ENCODE measurements at places on chromosomes 6 and 20. TPM values are rescaled to one million over a fixed set of nuclear protein-coding genes. Genes with fewer than 3 reads are reported as not detected.

DNA sequence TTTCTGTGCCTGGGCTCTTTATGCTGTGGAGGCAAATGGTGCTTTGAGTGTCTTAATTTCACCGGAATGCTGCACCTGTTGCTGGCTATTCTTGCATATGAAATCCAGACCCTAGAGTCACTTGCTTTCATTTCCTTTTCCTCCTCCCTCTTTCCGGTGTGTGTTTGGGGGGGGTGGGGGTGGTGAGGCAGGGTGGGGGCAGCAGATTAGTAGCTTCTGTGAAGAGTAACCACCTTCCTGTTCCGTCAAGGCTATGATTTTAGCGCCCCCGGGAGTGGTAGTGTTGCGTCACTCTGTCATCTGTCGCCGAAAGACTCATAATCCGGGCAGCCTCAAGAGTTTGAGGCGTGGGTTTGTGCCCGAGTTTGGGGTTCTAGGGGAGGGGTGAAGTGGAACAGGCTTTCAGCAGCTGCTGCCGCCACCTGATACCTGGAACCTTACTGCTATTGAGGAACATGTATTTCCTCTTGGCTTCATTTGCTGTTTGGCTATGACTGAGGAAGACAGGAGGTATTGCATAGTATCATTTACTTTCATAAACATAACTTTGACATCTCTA lies 49.1 kb downstream of the UTRN start:
- no peak for DNase-seq

GRCh38 chr6:21648475-21649050 lies 55.0 kb downstream of the SOX4 start:
- DNase-seq, result no peak

DNA sequence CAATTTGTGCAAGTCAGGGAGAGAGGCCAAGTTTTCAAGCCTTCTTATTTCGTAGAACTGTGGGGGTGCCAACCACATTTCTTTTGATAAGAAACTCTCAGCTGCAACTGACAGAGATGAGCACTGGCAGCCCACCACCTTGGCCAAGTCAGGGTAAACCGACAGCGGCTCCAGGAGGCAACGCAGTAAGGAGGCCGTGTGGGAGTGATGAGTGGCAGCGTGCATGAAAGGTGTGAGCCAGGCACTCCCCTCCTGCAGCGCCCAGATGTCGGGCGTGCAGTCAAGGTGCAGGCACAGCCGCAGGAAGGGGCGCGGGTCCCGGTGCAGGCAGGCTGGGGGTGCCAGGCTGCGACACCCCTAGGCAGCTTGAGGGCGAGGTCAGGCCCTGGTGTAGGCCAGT lies 49.2 kb upstream of the HDAC2 start:
- DNase-seq, result no peak

DNA sequence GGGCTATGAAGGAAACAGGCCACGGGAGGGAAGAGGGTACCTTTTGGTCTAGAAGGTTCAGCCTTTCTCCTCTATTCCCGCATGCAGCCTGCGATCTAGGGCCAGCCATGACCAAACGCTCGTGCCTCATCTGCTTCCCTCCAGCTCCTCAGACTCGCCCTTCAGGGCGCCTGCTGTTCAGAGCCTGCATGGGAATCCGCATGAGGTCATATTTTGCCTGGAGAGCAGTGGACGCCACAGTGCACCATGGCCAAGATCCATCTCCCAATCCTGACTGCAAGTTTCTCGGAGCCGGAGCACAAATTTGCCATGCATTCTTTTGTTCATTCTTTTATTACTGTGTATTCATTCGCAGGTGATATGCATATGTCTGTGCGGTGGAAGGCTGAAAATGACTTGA lies 608.1 kb downstream of the QKI start:
- no peak for DNase-seq

DNA sequence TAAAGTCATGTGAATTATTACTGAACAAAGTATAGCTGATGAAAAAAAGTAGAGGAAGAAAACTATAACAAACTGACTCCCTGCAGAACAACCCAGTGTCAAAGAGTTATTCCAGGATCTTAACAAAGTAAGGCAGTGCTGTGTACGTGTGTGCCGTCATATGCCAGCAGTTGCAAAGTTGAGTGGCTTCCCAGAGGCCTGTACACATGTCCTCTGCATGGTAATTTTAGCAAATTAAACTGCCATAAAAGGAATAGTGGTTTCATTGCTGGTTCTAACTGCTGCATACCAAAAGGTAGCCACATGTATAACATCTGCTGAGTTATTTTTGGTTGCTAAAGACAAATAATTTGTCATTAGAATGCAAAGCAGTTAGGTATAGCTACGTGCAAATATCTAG lies 44.8 kb downstream of the RIPOR2 start:
- no peak for DNase-seq

DNA sequence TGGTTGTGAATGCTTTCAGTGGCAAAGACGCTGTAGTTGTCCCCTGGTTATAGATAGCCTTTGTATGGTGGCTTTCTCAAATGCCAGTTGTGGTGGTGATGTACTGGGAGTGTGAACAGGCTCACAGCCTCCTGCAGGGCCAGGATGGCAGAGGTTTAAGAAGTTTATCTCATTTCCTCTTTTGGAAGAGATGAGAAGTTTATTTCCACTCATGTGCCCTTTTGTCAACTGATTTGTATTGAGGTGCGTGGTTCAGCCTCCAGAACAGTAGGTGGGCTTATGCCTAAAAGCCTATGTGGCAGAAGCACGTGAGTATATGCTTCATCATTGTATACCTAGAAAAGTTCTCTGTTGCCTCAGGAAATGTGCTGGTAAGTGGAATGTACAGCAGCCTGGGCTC lies 13.7 kb upstream of the ZFP57 start:
- no peak for DNase-seq

DNA sequence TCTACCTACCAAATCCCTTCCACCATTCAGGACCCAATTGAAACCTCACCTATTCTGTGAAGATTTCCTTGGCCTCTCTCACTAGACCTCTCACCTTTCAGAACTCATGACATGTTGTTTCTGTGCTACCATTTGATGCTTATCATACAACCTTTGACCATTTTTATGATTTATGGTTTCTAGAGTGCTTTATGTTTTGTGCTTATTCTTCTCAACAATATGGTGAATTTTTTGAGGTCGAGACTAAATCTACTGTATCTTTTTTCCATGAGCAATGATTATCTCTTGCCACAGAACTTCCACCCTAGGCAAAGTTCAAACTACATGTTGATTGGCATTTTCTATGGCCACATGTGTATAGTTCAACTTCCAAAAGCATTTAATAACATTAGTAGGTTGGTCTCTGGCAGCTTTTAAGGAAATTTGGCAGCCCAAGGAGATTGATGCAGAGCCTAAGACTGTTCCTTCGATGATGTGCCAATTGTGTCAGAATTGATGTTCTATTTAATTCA lies 84.9 kb downstream of the OLIG3 start:
- DNase-seq, result no peak

DNA sequence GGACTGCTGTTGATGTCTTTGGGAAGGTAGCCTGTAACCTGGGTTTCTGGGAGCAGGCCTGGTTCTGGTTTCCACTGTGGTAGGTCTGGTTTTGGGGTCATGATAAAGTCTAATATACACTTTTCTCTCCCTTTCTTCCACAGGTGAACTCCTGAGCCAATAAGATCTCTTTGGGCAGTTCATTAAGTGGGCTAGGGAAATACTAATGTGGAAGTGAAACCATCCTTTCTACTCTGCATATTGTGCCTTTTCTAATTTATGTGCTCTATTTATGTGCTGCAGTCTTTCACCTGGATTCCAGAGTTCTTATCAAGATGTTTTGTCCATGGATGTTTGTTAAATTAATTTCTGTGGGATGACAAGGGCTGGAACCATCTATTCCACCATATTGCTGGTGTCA lies 165.7 kb upstream of the PTPRK start:
- DNase-seq, result no peak

GRCh38 chr6:148864941-148865340 lies 118.1 kb downstream of the UST start:
- no peak for DNase-seq

- no peak for DNase-seq
Observed at GRCh38 chr20:33843854-33844253, 32.7 kb downstream of the CHMP4B start.

- DNase-seq, result peak; percentile 63
Observed at GRCh38 chr6:105359419-105360370, 43.2 kb downstream of the PREP start.

DNA sequence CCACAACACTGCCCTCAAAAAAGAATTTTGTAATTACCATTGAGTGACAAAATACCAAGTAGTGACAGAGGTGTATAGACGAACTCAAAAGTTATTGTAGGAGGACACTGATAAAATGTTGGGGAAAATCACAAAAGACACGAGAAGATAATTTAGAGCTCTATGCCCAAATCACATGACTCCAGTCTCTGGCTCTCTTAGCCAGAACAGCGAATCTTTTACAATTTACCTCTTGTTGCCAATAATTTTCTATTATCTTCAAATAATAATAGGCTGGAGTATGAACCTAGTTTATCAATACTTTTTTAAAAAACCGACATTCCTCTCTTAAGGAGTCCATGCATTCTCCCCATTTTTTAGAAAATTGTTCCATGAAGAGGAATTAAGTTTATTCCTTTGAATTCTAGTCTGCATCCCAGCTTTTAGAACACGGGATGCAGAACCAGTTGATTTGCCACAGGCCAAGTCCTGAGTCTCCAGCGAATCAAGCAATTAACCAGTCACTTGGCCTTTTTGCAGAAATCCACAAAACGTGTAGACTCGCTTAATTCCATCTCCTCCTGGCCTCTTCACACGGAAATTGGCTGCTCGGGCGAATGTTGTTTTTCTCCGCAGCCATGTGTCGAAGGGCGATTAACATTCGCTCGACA lies 507 bp upstream of the RIPPLY2 start:
- DNase-seq, result no peak

DNA sequence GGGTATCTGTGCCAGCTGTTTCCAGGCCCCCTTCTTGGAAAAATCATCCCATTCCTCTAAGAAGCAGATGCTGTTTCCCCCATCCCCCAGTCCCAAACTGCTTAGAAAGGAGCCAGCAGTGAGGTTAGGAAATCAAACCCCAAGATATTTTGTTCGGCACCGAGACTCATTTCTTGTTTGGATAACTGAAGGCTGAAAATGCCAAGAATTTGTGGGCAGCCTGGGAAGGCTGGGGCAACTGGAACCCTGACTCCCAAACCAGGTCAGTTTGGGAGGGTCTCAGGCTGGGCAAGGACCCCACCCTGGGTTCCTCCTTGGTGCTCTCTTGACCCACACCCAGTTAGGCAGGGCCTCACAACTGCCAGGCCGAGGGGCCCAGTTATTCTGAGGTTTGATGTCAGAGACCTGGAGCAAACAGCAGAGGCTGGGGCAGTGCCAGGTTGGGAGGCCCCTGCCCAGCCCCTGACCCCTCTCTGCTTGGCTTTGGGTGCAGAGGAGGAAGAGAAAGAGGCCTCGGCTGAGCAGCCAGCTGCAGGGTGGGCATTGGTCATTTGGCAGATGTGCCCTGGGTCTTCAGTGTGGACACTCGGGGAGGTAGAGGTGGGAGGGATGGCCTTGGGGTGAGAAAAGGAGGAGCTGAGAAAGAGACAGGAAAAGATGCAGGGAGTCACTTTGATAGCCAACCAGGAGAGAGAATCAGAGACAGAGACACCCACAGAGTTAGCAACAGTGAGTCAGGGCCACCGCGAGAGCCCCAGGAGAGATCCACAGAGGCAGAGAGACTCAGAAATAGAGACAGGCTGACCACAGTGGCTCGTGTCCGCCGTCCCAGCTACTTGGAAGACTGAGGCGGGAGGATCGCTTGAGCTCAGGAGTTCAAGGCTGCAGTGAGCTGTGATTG lies 5.0 kb downstream of the ANGPT4 start:
- DNase-seq, result peak; percentile 19

DNA sequence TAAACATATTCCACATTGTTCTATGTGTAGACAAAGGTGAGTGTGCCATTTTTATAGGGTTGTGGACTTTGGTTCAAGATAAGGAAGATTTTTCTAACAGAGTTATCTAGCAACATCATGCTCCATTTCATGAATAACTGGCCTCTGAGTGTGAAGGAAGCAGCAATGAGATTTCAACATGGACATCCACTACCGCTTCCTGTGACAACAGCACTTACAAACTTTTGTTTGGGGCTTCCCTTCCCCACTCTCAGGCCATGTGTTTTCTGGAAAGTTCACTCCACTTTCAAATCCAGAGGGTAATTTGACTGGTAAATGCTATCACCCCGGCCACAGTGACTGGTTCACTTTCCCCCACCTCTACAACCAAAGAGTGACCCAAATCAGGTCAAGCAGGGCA lies 38.1 kb upstream of the PROKR2 start:
- DNase-seq, result no peak

DNA sequence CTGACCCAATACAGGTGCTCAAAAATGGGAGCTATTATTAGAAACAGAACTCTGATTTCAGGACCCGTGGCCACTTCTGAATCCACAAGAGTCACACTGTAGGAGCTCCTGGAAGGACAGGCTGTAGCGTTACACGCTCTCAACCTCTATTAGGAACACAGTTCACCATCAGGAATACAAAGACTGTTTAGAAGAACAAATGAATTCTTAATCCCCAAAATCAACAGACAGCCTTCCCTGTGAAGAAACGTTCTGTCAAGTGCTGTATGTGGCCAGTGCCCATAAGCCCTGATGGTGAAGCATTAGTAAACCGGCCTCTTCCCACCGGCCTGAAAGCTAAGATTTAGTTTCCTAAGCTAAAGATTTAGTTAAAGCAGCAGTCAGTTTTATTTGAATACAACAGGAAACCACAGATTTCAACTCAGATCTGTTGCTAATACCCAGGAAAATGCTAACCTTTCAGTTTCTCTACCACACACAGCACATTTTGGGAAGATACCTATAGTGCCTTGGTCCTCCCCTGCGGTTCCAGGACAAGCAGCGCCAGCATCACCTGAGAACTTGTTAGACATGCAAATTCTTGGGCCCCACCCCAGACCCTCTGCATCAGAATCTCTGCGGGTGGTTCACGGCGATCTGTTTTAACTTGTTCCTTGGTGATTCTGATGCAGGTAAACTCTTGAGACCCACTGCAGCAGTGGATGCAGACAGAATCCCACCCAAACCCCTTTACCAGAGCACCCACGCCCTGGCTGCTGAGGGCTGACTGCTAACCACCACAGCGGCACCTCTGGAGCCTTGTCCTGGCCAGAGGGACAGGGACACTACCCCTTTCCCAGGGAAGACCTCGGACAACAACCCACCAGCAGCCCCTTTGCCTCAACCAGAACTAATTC lies 33.4 kb downstream of the MTRES1 start:
- DNase-seq, result no peak

CST7 gene
- not detected for total RNA-seq

OXT gene
- not detected for total RNA-seq

CDC25B gene
- 63.0 TPM for total RNA-seq

RBPJL gene
- total RNA-seq, result not detected

NKX2-4 gene
- total RNA-seq, result not detected
